Activated T-helper 1 cell treated with anti-CD3 and anti-CD28 coated beads, Interleukin-12 subunit alpha, Interleukin-12 subunit beta, Interleukin-2, Interleukin-4 antibody, amounts not matched to agents 30 ng/mL and 10 ng/mL and 1 ng/mL, durations not matched to agents 14 hours and 24 hours and 36 hours (primary cell): ENCODE measurements at places on chromosomes 12 and 14.

- DNase-seq = no peak
Observed at GRCh38 chr14:78985668-78986381, 815.7 kb downstream of the NRXN3 start.

- no peak for DNase-seq
Observed at GRCh38 chr12:72869024-72869423, 596.9 kb downstream of the TRHDE start.

GRCh38 chr12:92784356-92784755 lies 81.6 kb downstream of the PLEKHG7 start:
- no peak for DNase-seq

DNA sequence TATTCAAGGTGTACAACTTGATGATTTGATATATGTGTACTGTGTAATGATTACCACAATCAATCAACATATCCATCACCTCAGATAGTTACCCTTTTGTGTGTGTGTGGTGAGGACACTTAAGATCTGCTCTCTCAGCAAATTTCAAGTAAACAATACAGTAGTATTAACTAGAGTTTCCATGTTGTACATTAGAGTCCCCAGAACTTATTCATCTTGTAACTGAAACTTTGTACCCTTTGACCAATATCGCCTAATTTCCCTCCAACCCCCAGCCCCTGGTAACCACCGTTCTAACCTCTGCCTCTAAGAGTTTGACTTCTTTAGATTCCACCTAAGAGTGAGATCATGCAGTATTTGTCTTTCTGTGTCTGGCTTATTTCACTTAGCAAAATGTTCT lies 12.1 kb downstream of the ADCK1 start:
- DNase-seq = no peak

- no peak for DNase-seq
Observed at GRCh38 chr12:28879379-28879778, 269.7 kb upstream of the FAR2 start.

DNA sequence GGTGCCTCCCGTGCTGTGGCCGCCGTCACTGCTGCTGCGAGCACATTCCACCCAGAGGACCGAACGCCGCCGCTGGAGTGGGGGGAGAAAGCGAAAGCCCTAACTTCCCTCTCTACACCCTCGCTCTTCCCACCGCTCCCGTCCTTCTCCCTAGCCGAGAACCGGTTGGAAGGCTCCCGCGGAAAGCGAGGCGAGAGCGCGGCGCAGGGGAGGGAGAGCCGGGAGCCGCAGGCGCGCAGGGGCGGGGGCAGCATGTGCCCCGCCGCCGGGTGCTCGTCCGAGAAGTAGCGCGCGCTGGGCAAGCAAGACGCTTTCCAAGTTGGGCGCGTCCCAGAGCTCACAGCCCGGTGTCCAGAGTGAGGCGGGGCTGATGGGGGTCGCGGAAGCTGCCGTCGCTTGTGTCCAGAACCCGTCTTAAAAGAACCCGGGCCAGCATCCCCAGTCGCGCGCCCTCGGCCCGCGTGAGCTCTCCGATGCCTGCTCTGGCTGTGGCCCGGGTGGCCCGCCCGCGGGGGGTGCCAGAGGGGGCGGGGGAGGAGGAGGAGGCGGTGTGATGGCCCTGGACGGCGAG lies at the start of gene TRHDE:
Gene TRHDE (plus strand): TSS at position 280 of the 571 bp plus-strand sequence. CDS start 274 bp downstream, at position 554.
- DNase-seq = no peak

- no peak for DNase-seq
Observed at GRCh38 chr14:31244626-31245025, 37.0 kb upstream of the HECTD1 start.

DNA sequence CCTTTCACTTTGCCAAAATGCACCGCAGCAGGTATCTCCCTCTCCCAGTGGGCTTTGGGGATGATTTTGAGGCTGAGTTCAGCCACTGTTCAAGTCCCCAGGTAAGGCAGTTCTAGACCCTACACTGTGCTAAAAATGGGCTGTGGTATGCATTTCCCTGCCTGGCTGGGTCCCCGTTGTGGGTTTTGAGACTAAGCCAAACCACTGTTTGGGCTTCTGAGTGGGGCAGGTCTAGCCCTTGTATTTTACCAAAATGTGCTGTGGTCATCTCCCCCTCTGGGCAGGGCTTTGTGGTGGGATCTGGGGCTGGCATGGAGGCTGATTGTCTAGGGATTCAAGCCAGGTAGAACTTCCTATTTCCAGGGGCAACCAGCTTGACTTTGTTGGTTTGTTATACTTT lies 13.6 kb upstream of the OR4Q3 start:
- DNase-seq = no peak

DNA sequence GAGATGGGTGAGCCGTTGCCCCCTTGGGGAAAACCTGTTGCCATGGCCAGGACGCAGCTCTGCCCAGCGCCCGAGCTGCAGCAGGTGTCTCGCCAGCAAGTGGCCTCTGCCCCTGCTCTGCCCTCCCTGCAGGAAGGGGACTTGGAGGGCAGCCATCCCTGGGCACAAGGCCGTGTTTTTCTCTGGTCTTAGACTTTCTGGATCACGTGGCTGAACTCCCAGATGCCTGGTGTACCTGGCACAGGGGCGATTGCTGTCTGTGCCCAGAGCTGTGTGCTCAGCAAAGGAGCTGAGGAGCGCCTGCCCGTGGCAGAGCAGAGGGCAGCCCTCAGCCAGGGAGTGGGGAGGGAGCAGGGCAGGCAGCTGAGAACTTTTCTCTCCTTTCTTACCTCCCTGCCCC lies 38.0 kb downstream of the TMEM63C start:
- DNase-seq = no peak

DNA sequence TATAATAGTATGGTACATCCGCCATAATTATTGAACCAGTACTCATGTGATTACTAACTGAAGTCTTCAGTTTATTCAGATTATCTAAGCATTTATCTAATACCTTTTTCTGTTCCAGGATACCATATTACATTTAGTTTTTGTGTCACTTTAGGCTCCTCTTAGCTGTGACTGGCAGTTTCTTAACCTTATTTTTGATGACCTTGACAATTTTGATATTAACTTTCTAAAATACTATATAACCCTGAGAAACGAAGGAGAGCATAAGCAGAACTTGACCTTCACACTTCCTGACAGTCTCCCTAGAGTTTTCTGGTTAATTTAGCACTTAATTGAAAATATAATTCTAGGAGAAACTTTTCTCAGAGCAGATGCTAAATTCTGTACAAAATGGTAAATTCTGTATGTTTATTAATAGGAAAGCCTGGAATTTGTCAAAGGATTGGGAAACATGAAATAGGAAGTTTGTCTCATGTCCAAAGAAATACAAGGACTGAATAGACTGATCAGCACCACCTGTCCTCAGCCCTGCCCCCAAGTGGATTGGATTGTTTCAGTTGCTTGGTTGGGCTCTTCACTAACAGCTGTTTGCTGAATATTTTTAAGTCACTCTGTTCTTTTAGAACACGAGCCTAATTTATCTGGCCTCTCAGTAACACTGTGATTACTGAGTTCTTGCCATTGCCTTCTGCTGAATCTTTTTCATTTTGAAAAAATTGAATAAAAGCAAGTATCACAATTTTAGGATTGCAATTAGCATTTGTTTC lies 6.0 kb downstream of the BICDL1 start:
- no peak for DNase-seq

GRCh38 chr12:78918268-78918667 lies 53.7 kb downstream of the SYT1 start:
- DNase-seq = no peak

DNA sequence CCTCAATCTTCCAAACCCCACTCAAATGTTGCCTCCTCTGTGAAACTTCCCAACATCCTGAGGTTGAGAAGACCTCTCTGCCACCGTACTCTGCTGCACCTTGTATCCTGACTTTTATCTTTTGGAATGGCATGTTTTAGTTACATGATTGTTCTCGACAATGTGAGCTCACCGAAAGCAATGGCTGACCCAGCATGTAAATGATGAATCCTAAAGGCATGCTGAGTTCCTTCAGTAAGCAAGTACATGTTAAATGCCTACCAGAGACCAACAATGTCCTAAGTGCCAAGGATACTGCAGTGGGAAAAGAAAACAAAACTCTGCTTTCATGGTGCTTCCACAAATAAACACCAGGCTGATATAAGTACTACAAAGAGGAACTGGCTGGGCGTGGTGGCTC lies 13.7 kb downstream of the PPP1R13B start:
- DNase-seq = no peak

DNA sequence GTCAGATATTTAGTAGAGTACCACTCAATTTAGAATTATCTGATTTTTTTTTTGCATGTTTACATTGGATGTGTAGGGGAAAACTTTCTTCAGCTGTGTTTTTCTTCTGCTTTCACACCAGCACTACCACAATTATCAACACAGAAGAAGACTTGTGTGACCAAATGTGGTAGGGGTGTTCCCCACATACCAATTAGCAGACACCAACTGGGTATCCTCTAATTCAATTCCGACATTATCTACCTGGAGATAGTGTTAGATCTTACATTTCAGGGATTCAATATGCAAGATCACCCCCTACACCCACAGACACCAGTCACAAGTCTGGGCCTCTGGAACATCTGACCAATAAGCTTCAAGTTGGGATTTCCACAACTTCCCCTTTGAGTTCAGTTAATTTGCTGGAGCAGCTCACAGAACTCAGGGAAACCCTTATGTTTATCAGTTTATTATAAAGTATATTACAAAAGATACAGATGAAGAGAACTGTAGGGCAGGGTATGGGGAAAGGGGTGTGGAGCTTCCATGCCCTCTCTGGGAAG lies 4.1 kb upstream of the KLRG1 start:
- DNase-seq = no peak

DNA sequence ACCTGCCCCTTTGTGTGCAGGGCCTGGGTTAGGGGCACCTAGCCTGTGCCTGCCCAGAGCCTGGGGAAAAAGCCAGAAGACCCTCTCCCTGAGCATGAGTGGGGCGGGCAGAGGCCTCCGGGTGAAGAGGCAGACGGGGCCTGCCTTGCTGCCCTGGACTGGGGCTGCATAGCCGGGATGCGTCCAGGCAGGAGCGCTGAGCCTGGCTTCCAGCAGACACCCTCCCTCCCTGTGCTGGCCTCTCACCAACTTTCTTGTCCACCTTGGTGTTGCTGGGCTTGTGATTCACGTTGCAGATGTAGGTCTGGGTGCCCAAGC lies 216.1 kb downstream of the TMEM121 start:
- DNase-seq = no peak

GRCh38 chr12:10562306-10562933 lies 51.0 kb downstream of the MAGOHB start:
- no peak for DNase-seq

DNA sequence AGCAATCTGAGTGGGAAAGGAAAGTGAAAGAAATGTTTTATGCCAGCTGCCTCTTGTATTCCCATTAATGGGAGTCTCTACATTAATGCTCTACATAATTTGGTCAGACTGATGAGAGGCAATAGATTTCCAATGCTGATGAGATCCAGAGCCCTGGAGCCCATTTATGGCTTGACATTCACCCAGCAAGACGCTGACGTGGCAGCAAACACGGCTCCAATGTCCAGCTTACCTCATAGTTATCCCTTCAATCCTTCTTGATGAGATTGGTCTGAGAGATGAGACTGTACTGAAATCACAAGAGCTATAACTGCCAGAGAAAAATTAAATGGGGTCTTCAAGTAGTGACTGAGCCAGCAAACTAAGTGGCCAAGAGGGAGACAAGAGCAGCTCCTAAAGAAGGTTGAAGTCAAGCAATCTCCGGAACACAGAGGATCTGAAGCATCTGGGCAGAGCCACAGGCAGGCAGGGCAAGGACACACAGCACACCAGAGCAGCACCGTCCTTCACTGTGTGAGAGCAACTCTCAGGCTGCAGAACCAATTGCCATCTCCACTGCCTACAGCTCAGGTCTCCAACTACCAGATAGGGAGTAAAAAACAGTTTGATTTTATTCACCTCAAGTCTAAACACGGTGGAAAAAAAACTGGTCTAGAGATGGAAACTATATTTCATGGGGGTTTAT lies 7.3 kb upstream of the MYO1A start:
- DNase-seq = no peak

DNA sequence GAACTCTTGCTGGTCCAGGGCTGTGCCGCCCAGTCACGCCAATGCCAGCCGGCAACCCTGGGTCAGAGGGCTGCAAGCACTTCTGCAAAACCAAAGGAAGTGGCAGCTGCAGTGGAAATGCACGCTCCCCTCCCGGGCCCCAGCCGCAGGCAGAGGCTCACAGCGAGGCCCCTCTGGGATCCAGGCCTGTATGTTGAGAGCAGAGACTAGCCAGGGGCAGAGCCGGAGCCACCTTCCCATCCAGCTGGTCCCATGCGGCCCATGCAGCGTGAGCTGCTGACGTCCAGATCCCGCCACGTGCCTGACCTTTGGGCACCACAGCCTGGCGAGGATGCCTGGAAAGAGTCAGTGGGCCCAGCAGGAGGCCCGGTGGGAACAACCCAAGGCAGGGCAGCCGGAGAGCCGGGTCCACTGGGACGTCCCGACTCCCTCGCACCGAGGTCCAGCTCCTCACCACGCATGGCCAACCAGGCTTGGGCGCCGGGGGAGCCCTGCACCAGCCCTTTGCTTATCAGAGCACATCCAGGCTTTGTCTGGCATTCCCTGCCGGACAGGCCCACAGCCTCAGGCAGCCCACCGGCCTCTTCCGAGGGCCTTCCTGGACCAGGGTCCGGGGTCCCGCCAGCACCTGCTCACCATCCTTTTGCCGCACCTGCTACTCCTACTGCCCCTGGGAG lies 4.3 kb downstream of the GPR132 start:
- DNase-seq = no peak

DNA sequence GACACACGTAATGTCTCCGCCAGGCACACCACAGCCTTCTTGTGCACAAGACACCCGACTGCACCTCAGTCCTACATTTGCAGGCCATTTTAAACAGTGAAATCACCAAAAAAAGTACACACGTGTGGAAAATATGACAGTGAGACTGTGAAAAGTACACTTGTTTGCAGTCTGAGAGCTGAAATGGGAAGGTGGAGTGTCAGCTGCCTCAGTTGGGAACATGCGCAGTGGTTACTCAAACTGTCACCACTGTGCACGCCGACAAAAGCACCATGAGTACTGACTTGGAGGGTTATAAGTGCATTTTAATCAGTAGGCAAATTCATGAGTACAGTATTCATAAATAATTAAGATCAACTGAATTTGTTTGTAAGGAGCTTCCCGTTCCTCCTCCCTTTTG lies 15.8 kb downstream of the VPS33A start:
- no peak for DNase-seq

GRCh38 chr14:20587489-20588154 lies at the start of gene RNASE11:
RNASE11 (minus strand) TSS chr14:20588001.
- no peak for DNase-seq

DNA sequence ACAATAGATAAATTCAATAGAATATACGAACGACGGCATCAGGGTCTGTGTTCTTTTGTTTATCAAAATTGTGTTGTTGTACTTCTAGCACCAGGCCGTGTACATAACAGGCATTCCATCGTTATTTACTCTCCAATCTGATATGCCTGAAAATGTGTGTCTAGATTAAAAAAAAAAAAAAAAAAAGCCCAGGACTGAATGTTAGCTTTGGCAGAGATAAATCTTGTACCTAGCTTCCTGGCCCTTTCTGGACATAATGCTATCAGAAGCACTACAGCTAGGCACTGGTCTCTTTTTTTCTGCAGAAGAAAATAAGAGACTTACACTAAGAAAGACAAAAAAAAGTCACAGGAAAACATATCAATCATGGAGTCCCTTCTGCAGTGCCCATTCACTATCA lies 37.0 kb downstream of the CDKL1 start:
- DNase-seq = no peak
